NCI-H187 treated with DMSO at 0.1 percent for 48 hours (cell line): ENCODE measurements at places on chromosomes 6 and 20.

DNA sequence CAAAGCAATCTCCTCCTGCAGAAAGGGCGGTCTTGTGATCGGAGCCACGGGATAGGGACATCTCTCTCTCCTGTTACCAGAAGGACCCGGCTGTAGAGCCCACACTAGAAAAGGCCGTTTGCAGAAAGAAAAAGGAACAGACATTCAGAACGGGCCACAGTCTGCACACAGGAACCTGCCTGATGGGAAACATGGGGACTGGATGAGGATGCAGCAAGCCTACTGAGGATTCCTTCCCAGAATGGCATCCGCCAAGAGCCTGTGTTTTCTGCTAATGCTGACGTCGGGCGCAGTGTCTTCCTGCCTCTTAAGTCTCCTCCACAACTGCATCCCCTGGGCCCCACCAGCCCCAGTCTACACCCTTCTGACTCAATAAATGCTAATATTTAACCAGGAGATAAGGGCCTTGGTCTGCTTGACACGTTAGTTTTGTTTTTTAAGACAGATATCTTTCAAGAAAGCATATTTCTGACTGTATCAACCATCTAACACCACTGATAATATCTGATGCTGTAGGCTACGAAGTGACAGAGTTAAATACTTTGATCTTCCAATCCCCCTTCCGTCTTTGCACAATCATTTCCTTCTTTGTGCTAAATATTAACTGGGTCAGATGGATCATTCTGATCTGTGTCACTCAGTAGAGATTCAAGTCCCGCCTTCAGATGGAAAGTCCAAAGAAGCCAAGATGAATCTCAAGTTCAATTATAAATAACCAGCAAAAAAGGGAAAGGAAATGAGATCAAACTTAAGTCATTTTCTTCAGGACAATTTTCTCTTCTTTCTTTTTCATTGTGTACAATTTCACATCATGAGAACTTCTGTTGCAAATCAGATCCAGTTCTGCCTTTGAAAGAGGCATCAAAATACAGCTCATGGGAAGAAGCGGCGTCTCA, 20.7 kb downstream of the FAM50B start:
- DNase-seq = no peak

DNA sequence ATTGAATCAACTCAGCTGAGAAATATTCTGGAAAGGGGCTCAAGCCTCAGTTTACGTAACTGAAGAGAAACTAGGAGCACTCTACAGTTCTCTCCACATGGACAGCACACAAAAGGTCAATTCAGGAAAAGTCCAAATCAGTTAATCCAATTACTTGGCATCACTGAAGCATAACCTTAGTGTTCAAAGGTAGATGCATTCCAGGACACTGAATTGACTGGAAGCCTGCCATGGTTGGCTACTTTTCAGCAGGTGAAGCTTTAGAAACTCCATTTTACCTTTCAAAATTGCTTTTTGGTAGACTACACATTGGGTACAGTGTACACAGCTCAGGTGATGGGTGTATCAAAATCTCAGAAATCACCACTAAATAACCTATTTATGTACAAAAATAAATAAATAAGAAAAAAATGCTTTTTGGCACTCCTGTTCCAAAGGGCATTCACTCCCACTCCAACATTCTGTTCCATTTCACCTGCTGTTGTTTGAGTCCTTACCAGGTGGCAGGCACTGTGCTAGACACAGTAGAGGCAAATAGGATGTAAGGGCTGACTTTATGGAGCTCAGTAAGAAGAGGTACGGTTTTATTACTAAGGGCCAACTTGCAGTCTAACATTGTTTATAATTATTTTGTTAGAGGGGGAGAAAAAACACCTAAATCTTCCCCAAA, 153.4 kb downstream of the FAXC start:
- no peak for DNase-seq

- no peak for DNase-seq
These were observed 796.2 kb upstream of the EPHA7 start for GRCh38 chr6:94215552-94215951.

DNA sequence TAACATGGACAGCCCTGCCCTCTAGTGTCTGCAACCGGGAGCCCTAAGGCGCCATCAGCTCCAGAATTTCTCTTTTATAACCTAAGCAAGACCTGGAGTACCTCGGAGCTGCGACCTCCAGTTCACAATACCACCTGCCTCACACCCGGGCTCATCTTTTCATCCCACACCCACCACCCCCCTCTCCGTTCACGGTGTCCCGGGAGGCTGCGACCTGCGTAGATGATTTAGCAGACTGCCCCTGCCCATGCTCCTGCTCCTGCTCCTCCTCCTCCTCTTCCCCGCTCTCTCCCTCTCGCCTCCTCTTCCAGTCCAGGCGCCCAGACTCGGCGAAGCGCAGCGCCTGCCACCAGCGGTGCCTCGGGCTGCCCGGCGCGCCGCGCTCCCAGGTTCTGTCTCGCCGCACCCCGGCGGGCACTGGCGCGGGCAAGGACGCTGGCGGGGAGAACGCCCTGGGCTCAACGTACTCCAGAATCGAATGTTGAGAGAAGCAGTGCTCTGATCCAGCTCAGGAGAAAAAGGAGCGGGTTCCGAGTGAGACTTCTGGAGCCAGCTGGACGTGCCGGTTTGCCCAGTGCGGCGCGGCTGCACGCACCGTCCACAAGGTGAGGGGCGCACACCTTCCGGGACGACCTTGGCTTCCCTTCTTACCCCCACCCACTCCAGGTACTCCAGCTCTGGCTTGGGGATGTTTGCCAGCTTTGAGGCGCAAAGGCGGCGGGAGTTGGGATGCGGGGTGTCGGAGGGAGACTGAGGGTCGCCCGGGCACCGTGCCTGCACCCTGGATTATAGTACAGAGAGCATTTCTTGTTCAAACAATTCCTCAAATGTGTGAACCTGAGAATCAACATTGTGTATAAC, at the start of gene HTR1E:
HTR1E (plus strand) TSS at position 310 of the 861 bp plus-strand sequence. CDS start 77,807 bp downstream, outside the sequence.
- DNase-seq = no peak

GRCh38 chr6:4953440-4953839, 50.4 kb downstream of the RPP40 start:
- DNase-seq = no peak

DNA sequence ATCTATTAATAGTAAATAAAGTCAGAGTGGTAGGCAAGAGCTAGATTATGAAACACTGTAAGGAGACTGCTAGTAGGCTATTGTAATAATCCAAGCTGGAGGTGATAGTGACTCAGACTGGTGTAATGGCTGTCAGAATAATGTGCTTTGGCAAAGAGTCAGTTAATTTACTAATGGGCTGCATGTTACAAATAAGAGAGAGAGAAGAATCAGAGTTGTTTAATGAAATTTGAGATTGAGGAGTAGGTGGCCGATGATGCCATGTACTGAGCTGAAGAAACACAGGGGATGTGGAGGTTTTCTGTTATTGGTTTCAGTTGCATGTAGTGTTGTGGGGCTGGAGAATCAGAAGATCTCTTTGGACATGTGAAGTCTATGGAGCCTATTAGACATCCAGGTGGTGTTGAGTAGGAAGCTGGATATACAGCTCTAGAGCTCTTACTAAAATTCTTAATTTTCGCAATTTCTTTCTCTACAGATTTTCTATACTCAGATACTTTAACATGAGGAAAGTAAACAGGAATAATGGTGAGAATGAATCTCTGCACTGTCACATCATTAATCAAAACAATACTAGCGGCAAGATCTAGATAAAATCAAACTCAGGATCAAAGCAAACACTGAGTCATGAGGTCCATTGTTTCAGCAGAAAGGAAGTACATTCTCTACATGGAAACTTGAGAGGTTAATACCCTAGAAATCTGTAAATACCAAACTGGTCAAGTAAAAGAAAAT, 167.7 kb downstream of the SIM1 start:
- DNase-seq = no peak

DNA sequence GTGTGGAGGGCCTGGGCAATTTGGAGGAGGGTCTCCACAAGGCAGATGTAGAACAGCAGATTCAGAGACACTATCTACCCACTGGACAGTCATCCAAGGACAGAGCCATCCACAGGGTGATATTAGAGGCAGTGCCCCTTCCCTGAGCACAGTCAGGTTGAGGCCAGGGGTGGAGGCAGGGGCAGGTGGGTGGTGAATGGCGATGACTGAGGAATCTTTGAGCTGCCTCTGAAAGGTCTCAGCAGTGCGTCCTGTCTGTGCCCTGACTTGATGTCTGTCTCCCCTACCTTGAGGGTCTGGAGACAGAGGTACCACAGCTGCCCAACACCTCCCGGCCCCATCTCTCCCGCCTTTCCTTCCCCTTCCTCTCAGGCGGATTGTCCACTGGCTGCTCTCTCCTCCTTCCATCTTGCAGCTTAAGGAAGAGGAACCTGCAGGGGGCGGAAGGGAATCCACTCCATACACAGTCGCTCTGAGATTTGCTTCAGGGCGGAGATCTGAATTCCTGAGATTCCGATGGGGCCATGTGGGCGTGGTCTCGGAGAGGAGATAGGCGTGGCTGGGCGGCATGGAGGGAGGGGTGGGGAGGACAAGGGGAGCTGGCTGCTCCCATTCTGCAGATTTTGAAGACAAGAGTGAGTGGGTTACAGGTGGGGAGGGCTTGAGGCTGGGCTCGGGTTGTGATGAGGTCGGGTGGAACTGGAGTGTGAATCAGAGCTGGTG, 1.7 kb downstream of the MUCL3 start:
- no peak for DNase-seq

DNA sequence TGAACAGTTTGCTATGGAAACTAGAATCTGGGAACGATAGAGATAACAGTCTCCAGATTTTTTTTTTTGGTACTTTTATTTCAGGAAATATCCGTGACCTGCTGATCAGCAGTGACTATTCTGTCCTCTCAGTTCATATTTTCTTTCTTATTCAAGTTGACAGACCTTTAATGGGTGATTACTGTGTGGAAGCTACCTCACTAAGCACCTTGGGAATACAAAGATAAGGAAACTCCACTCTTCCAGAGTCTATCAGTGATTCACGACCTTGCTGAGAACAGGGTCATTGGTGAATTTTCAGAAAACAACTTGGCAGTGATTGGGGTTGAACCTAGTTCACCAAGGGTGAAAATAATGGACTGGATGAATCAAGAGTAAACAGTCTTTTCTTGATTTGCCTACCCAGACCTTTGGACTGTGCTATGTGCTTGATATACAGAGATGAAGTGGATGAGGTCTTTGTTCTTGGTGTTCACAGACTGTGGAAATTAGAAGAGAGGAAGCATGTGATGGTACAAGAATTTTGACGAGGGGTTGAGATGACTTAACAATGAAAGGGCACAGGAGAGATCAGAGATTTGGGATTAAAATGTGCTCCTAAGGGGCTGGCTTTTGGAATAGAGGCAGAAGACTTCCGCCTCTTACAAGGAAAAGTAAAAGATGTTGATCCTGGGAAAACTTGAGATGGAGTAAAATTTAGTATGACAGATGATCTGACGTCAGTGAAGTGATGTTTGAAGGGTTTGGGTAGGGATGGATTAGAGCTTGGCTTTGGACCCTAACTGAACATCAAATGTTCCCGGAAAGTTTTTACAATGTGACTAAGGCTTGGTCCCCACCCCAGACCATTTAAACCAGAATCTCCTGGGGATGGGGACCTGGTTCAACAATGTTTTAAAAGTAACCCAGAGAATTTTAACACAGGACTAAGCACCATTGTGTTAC, 1.2 kb downstream of the KAT14 start:
- DNase-seq = no peak

DNA sequence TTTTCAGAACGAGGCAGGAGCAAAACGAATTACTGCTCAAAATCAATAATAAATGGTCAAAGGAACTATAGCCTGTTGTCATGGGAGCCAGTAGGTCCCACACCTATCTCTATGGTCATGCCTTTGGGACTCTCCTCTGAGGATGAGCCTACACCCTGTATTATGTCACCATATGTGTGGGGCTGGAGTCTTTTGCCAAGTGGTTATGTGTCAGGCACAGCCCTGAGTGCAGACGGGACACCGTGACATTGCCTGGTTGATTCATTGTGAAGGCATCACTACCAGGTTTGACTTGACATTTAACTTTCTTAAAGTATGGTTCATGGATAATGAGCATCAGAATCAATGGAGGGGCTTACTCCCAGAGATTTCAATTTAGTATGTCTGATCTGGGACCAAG, 23.6 kb downstream of the BMP6 start:
- DNase-seq = no peak
